Sciatic nerve (tissue), 2 donors: ENCODE measurements at places on chromosomes 2 and 18.

DNA sequence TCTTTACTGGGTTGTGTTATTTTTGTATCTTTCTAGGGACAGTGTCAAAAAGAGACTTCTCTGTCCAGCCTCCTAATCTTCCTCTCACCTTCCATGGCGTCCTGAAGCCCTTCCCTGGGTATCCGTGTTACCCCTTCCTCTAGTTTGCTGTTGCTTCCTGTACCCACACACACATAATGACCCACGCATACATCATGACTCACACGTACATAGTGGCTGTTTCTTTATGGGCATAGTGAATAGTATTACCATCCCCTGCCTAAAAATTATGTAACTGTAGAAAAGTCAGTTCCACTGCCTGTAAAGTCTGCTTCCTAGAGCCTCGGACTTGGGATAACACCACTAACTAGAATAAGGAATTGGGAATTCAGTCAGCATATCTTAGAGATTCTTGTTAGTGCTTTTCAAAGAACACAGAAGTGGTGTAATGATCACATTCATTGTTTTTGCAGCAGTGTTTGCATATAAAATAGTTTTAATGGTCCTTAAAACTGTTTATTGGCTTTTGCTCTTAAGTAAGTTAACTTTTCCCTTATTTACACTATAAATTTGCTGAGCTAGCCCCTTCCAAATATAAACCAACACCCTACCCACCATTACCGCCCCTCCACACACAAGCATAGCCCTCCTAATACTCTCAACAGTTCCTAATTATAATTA, 308.4 kb upstream of the RAB12 start:
- DNase-seq, result no peak

DNA sequence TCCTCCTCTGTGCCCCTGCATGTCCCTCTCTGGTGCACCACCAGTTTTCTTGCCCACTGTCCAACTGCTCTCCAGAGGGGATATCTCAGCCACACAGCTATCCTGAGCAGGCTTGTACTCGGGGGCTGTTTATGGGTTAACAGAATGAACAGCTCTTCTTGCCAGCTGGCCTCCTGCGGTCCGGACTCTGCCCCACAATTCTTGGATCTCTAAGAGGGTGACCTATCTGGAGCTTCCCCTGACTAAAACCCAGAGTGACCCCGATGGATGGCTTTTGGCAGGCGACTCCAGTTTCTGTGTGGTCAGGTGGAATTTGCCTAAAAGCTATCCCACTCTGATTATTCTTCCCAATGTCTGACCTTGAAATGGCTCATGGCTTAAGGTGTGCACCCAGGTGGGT, 9.1 kb downstream of the SOWAHC start:
- DNase-seq, result no peak

GRCh38 chr2:18940184-18940583, 350.8 kb upstream of the NT5C1B start:
- no peak for DNase-seq

DNA sequence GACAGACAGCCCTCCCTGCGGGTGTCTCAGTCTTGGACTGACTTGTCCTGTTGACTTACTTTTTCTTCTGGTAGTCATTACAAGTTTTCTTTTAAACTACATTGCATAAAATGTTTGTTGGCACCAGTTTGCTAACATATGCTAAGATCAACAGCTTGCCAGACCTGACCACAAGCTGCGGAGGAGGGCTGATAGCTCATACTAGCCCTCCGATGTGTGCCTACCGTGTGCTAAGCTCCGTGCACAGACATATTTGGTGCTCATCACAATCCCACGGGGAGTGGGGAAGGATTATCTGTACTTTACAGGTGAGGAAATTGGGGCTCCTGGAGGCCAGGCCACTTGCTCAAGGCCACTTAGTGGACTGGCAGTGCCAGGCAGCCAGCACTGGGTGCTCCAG, 72.8 kb upstream of the YPEL5 start:
- no peak for DNase-seq

GRCh38 chr2:49836017-49836416, 681.7 kb upstream of the FSHR start:
- DNase-seq, result no peak
